NCI-H1694 treated with DMSO at 0.1 percent for 48 hours (cell line): ENCODE measurements at places on chromosomes 11 and 22.

DNA sequence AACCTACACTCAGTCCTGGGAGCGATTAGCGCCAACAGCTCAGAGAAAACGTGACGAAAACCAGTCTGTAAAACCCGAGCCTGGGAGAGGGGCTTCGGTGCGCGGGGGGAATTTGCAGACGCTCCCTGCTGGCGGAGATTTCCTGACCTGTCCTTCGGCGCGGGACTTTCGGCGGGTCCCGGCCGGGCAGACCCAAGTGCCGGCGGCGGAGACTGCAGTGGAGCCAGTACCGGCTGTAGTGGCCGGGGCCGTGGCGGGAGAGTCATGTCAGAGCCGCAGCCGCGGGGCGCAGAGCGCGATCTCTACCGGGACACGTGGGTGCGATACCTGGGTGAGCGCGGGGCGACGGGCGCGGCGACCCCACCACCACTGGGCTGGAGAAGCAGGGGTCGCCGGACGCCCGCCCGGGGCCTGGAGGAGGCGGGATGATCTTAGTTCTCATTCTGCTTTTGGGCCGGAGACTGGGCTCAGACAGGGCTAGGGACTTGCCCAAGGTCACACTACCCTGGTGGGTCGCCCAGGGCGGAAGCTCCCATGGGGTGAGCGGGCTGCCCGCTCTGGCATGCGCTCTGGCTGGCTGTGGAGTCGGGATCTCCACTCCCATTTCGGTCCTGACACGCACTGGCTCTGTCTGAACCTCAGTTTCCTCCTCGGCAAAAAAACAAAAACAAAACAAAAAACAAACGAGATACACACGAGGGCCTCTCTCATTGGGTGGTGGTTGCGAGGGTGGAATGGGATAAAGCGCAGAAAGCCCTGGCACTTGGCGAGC, at the start of gene MTFP1:
MTFP1 (plus strand) TSS at position 153 of the 772 bp plus-strand sequence; CDS start at position 265, 112 bp downstream.
- peak; percentile 12 for DNase-seq

DNA sequence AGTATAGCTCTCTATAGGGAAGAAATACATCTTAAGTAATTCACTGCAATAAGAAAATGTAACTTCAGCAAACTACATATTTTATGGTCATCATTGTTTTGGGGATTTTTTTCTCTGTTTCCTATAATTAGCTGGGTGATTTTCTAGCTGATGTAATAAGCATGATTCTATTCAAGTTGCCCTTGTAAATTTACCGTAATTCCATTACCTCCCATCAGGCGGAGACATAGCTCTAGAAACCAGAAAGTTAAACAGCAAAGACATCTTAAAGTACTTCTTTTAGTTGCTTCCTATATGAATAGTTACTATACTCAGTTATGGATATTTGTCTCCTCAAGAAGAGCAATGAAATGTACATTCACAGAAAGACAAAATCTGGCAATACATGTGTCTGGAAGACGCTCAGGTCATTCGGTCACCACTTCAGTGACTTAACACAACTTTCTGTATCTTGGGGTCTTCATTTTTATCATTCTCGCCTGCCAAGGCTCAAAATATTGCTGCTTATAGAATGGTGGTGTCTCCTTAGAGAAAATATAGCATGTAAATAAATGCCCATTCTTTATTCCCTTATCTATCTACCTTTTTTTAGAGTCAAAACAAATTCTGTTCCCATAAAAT, 239.9 kb upstream of the ZC3H12C start:
- no peak for DNase-seq

GRCh38 chr11:45834298-45834756, 12.9 kb upstream of the CRY2 start:
- no peak for DNase-seq

GRCh38 chr11:4072668-4073285, 21.8 kb upstream of the RRM1 start:
- DNase-seq, result peak; percentile 74

DNA sequence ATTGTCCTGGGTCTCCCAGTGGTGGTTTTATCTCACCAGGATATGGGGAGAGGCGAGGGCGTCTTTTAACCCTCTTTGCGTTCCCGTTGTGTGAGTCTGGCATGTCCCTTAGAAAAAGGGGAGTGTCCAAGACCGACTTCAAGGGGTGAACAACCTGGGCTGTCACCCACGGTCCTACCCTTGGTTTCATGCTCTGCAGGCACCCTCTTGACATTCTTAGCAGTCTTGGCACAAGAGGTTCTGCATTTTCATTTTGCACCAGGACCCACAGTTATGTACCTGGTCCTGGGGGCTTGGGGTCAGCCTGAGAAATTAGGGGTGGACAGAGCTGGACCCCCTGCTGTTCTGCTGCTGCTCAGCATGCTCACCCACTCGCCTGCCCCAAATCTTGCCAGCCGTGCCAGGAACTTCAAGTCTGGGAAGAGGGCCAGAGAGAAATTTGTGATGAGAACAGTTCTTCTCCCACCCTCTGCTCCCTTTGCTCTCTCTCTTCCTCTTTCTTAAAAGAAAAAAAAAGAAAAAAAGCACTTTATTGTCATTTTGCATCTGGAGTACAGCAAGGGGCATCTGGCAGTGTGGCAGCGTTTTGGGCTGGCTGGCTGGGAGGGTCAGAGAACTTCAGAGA, 471.2 kb downstream of the MIAT start:
- DNase-seq, result no peak

DNA sequence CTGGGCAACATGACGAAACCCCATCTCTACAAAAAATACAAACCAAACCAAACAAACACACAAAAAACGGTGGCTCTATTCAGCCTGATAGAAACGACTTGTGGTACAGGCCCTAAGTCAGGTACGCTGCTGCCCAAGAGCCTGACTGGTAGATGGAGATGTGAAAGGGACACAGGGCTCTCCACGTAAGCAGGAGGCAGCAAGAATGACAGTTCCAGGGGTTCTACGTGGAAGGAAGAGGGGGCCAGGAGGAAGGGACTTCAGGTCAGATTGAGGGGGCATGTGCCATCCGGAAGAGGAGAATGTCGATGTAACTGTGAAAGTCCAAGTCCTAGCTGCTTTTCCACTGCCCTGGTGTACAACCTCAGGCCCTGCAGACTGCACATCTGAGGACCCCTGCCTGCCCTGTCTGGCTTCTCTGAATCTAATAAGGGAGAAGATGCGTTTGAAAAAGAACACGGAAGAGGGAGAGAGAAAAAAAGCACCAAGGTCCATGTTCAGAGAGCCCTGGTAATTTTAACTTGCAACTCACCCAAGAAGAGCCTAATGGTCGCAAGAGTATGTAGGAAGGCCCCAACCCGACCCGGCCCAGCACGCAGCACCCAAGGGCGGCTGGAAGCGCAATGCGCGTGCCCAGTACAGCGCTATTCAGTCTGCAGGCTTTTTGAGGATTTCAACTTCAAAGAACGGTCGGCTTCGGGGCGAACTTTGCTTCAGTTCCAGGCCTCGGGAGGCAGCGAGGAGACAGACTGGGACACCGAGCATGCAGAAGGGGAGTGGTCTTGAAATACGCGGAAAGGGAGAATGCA, 909 bp upstream of the ZNRD2 start:
- no peak for DNase-seq

- no peak for DNase-seq
Measured at GRCh38 chr11:102360681-102361080, 13.7 kb downstream of the BIRC2 start.

- DNase-seq, result no peak
Measured at GRCh38 chr11:14672635-14673034, 29.0 kb downstream of the PDE3B start.

- no peak for DNase-seq
Measured at GRCh38 chr22:42732081-42732480, 11.4 kb upstream of the A4GALT start.

DNA sequence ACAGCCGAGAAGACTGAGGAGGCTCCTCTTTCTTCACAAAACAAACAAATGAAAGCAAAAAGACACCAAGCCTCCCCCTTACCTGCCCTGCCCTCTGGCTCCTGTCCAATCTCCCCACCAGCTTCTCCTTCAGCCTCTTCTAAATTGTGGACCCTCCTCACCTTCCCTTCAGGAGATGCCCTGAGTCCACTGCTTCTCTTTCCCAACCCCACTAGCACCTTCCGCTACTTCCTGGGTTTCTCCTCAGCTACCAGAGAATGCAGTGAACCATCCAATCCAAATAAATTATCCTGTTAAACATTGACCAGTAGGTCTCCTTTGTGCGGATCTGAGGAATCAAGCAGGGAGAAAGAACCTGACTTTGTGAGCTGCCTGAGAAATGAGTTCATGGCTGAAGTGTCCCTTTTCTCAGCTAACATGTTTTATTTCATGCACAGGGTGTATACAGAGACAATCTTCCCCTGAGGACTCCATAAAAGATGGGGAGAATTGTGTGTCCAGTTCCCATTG, 63.2 kb upstream of the VPREB1 start:
- no peak for DNase-seq

- DNase-seq, result no peak
Measured at GRCh38 chr11:69008737-69009440, 4.2 kb downstream of the MRGPRF start.

- DNase-seq, result no peak
Measured at GRCh38 chr11:62702246-62702645, 5.0 kb downstream of the BSCL2 start.

DNA sequence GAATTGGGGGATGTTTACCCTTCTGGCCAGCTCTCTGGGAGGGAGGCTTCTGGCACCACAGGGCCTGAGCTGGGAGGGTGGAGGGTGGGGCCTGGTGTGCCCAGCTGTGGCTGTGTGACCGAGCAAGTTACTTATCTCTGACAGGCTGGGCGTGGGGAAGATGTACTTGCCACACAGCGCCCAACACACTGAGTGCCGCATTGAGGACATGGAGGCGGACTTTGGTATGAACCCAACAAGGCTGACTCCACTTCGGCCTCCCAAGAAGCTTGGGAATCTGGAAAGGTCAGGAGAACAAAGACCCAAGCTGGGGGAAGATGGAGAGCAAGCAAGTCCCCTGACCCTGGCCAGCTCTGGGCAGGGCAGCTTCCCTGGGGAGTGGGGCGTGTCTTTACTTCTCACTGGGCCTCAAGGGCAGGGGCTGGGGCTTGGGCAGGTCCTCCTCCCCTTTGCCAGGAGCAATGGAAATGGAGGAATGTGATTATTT, 2.4 kb upstream of the MGAT3 start:
- no peak for DNase-seq

DNA sequence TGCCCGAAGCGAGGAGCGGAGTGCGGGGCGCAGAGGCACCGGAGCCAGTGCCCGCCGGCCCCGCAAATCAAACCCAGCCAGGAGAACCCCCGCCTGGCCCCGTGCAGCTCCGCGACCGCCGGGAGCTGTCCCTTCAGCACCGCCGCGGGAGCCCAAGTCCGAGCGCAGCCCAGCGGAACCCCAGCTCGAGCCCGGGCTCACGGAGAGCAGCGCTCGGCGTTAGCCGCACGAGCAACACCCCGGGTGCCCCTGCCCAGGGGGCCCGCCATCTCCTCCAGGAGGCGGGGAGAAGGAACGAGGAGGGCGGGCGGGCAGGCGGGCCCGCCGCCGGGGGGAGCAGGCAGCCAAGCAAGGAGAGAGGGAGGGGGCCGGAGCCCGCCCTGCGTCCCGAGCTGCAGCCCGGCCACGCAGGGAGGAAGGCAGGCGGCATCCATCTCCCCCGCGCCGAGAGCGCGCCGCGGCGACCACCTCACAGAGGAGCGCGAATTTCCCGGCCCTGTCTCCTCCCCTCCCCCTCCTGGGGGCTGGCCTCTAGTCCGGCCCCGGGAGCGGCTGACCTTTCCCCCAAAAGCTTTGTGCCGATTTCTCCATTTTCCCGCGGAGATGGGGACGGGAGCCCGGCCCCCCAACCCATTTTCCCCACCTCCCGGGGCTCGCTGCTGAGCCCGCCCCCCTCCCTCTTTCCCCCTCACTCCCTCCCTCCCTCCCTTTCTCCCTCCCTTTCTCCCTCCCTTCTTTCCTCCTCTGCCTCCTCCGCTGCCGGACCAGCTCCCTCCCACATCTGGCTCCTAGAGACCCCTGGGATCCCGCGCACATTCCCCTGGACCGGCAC, 621 bp downstream of the KCNC1 start:
- DNase-seq, result no peak

GRCh38 chr22:23012081-23012622, 58.2 kb upstream of the GNAZ start:
- no peak for DNase-seq

DNA sequence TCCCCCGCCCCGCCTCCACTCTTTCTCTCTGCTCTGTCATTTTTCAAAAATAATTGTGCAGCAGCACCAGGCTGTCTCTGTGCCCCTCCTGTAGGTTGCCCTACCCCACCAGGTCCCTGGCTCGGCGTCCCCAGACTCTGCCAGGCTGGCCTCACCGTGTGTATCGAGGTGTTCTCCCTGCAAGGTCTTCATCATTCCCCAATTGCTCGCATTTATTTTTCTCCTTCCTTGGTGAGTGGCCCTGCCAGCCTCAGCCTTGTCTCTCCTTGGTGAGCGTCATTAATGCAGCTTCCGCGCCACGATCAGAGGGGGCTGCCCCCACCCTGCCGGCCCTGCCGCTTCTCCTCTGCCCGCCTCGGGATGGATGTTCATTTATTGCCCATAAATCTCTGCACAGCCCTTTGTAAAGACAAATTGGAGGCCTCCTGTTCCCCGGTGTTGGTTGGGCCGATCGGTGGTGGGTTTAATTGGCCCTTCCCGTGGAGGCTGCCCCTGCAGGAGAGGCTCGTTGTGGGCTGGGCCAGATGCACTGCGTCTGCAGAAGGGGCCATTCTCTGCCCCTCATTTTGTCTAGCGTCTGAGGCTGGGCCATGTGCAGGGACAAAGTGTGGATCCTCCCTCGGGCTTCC, 33.2 kb downstream of the RTN4R start:
- DNase-seq, result no peak
